ENCODE measurements at places on chromosomes 4 and X.

GRCh38 chrX:68919707-68920106 lies 90.9 kb downstream of the EFNB1 start:
- DNase-seq = no peak

DNA sequence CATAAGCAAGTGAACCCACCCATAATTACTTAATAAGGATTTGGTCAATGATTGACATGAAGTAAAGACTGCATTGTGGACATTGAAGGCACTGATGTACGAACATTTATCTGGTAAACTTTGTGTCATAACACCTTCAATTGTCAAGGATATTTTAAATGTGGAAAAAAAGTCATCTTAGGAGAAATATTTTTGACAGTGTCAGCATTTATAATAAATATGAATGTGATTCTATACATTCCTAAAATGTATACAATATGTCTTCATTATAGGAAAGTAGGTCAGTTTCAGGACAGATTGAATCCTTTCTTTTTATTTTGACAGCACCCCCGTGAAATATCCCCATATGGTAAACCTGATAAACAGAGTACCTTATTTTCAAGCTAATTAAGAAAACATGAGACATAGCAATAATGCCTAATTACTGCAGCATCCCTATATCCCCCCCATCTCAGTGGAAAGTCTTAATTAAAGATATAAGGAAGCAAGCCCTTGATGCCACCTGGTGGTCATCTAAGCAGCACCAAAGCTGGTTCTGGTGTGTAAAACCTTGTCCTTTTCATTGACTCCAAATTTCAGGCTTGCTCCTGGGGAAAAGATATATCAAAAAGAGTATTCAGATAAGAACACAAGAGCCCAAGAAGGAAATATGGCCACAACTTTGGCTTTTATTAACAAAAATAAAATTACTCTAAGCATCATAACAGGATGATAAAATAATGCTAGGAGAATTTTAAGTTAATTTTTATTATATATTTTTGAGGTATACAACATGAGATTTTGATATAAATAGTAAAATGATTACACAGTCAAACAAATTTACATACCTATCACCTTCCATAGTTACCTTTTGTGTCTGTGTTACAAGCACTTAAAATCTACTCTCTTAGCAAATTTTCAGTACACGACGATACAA lies 379.7 kb downstream of the TLL1 start:
- DNase-seq = peak; percentile 28

- no peak for DNase-seq
Measured at GRCh38 chr4:101954975-101955678, 164.6 kb downstream of the BANK1 start.

GRCh38 chr4:145130788-145131399 lies 32.8 kb downstream of the ABCE1 start:
- DNase-seq = no peak

- no peak for DNase-seq
Measured at GRCh38 chr4:36283912-36284465, 2.6 kb downstream of the DTHD1 start.

All from OCI-LY7 (cell line).